ENCODE measurements at places on chromosomes 7 and 10.

DNA sequence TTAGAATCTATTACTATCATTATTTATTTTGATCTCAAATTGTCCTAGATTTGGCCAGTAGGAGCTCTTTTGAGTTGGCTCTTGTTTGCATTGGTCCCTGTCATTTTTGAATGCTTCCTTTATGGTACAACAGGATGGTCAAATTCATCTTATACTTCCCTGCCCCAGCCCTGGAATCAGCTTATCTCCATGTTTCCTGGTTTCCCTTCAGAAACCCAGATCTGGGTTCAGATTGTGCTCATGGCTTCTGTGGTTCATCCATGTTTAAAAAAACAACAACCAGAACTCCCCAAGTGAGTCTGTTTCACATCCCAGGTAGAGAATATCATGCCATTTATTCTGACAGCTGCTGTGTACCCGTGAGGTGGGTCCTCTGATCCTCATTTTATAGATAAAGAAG lies 10.6 kb downstream of the ZFYVE27 start:
- no peak for DNase-seq

DNA sequence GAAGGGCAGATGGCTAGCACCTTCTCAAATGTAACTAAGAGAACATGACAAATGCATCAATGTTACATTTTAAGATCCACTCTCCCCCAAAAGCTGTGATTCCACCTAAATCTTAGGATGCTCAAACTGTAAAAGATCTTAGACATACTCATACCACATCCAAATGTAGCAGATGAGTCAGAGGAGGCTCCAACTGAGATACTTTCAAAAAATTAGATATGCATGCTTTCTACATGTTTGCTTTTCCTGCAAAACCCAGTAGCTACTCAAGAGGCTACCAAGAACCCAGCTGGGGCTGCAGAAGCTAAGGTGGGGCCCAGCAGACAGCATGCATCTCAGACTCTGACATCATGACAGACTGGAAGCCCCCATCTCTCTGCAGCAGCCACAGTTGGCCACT lies 31.4 kb upstream of the FRMD4A start:
- no peak for DNase-seq

DNA sequence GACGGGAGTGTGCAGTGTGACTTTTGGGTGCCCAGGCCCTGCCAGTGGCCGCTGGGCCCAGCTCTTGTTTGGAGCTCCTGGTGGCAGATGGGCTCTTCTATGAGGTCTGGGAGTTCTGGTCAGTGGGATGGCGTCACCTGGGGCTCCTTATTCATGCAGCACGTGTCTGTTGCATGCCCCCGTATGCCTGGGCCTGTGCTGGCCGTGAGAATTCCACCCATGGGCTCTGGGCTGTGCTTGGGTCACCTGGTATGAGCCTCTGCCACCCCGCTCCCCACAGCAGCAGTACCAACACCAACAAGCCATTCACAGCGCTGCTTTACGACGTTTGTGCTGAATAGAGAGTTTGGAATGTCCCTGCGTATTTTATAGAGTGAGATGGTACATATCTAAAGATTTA lies 27.1 kb downstream of the INPP5A start:
- DNase-seq = no peak

GRCh38 chr10:30434273-30435072 lies 489 bp downstream of the MAP3K8 start:
- DNase-seq = peak; percentile 69

DNA sequence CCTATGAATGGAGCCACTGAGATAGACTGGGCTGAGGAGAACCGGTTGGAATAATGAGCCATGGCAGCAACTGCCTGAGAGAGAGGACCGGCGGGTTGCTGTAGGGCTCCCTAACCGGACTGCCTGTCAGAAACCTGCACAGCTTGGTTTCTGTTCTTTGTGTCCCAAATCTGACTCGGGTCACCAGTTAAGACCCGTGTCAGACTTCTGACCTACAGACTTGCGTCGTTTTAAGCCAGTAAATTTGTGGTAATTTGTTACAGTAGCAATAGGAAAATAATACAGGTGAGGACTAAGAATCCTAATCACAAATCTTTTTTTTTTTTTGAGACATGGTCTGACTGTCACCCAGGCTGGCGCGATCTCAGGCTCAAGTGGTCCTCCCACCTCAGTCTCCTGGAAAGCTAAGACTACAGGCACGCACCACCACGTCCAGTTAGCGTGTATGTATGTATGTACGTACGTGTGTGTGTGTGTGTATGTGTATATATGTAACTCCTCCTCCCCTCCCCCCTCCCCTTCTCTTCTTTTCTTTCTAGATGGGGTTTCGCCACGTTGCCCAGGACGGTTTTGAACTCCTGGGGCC lies 672 bp upstream of the DDX56 start:
- no peak for DNase-seq

DNA sequence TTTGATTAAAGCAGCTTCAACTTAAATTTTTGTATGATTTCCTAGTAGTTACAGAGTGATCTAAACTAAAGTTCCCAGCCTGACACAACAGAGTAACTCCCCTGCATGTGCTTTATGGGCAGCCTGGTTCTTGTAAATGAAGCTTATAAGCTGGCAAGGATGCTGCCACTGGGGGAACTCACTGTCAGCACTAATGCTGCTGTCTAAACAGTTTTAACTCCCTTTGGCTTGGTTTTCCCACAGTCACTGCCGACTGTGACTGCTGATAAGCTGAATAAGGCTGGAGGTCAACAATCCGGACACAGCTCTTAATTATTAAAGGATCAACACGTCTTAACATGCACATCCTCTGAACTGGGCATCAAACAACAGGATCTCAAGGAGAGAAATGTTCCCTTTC lies 130.1 kb downstream of the OTUD1 start:
- no peak for DNase-seq

DNA sequence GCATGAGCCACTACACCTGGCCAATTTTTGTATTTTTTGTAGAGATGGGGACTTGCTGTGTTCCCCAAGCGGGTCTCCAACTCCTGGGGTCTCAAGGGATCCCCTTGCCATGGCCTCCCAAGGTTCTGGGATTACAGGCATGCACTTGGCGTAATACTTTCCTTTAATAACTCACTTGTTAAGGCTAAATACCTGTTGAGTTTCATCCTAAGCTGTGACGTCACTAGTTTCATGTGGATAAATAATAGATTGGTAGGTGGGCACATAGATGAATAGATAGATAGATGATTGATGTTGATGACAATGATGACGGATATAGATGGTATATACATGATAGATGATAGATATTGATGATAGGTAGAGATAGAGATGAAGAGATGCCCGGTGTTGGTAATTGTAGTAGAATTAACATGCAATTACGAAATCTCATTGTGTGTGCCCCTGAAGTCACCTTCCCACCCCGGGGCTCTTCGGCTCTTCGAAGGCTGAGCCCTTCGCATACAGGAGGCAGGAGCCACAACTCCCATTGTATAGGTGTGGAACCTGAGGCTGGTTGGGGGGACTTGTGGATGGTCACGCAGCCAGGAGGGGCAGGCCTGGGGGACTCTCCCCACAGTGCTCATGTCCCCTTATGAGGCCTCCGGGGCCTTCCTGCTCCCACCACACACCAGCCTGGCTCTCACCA lies 2.6 kb downstream of the GRIFIN start:
- DNase-seq = no peak

- DNase-seq = no peak
Measured at GRCh38 chr7:100402241-100402640, 26.3 kb downstream of the ZCWPW1 start.

- no peak for DNase-seq
Measured at GRCh38 chr10:100182908-100183307, 2.9 kb downstream of the ERLIN1 start.

- no peak for DNase-seq
Measured at GRCh38 chr7:91005841-91006240, 258.4 kb upstream of the FZD1 start.

- DNase-seq = no peak
Measured at GRCh38 chr7:134593530-134594392, 44.9 kb downstream of the AKR1B15 start.

- no peak for DNase-seq
Measured at GRCh38 chr10:45379891-45380540, 6.0 kb downstream of the ALOX5 start.

DNA sequence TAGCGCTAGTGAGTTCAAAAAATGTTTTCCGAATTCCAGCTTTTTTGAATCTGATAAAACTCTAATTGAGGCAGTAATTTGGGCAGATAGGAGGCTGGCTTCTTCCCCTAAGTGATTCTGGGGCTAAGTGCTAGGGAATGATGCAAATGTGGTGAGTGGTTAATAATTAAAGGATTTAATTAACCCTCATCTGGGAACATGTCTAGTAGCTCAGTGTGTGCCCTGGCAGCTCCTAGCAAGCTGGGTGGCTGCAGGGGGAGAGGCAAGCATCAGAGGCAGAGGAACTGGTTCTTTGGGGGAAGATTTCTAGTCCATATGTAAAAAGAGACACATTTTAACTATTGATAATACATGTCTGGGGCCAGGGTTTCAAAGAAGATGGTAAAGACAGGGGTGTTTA lies 354.5 kb downstream of the WDR11 start:
- DNase-seq = no peak

- no peak for DNase-seq
Measured at GRCh38 chr10:60898321-60898720, 45.7 kb downstream of the RHOBTB1 start.

DNA sequence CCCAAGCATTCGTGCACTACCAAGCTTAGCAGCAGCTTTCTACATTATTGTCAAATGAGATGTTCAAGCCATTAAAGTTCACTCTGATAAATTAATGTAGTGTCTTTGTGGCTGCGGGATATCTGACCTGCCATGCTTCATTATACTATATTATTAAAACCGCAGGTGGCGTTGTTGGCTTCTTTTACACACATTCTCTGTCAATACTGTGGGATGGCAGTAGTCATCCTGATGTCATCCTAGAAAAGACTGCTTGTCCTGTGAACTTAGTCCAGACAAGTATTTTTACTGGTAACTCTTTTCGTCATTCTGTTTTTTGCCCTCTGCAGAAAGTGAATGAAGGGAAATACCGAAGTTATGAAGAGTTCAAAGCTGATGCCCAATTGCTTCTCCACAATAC lies 103.9 kb downstream of the ZMYND11 start:
- no peak for DNase-seq

DNA sequence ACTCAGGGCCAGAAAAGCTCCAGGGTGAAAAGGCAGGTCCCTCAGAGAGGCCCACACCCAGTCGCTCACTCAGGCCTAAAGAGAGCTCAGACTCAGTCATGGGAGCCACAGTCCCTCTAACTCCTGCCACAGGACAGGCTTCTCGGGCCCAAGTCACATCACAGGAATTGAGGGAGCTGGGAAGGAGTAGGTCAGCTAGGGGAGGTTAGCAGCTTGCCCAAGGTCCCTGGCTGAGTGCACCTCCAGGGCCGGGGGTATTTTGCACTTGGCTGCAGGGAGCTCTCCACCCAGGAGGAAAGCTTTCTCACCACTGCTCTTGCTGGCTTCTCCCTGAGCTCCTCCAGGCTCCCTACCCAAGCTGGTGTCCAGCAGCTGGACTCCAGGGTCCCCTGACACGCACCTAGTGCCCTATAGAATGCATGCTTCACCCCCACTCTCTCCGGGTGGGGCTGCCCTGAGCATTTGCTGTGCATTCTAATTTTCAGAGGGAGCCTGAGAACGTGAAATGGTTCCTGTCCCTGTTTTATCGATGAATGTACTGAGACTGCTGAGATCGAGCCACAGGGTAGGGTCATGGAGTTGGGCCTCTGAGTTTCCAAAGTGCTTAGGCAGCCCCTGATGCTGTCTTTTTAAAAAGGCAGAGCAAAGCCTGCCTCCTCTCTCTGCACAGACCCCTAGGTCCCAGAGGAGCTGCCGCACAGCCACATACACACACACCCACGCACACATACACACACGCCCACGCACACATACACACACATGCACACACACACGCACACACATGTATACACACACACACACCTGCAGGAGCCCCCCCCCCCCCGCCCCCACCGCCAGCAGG lies 37.9 kb upstream of the RET start:
- no peak for DNase-seq

GRCh38 chr7:104341546-104341945 lies 13.1 kb downstream of the LHFPL3 start:
- DNase-seq = no peak

GRCh38 chr7:86929293-86930109 lies 130.0 kb downstream of the ELAPOR2 start:
- DNase-seq = no peak

DNA sequence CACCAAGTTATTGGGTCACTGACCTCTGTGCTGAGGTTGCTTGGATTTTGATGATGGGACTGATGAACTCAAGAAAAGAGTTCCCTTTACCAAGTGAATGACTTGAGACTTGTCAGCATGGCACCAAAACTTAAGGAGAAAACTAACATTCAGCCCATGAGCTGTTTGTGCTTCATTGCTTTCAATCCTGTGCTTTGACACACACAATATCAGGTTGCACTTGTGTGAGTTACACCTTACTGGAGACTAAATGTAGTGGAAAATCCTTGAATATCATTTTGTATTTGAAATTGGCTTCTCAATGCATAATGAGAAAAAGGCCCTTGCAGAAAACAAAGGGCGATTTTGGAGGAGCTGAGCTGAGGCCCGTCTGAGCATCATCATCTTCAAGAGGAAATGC lies 2.7 kb downstream of the BAG3 start:
- DNase-seq = no peak

- no peak for DNase-seq
Measured at GRCh38 chr10:94485094-94485493, 60.5 kb upstream of the HELLS start.

DNA sequence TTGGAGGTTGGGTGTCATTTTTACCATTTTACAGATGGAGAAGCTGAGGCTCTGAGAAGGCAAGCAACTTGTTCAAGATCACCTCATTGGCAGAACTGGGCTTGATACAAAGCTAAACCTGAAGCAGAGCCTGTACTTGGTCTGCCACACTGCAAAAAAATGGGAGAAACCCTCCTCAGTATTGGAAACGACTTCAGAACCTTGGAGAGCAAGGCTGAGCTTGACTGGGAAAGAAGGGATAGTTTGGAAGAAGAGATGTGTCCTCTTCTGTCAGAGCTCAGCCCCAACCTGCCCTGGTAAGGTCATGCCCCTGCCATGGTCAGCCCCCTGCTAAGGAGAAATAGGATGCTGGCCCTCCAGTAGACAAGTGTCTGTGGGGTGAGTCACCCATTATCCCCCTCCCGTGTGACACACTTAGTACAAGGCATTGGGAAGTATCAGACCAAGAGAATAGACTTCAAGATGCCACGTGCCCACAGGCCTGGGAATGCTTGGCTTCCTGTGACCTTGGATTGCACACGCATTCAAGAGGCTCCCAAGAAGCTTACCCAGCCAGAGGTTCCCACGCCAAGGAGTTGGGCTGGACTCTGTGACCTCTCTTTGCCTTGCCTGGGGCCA lies 56.2 kb upstream of the SMNDC1 start:
- no peak for DNase-seq

- no peak for DNase-seq
Measured at GRCh38 chr10:44995581-44995913, 5.2 kb upstream of the ZNF22 start.

GRCh38 chr7:157438121-157439025 lies 101.6 kb downstream of the DNAJB6 start:
- no peak for DNase-seq

- DNase-seq = no peak
Measured at GRCh38 chr10:65864529-65864928, 1061.3 kb upstream of the LRRTM3 start.

Data from renal pelvis (tissue), 12 donors.